ENCODE measurements at places on chromosomes 4 and X. TPM values are rescaled to one million over a fixed set of nuclear protein-coding genes. Genes with fewer than 3 reads are reported as not detected.

Gene SPANXN3
- not detected for total RNA-seq

Gene SLC4A4
- 0.97 TPM for total RNA-seq

Gene JCHAIN
- not detected for total RNA-seq

Gene RHOXF2B
- total RNA-seq, result not detected

Gene BST1
- 15.6 TPM for total RNA-seq

Gene GAGE12J
- total RNA-seq, result not detected

All from A549 treated with dexamethasone at 1 μM for 4 hours (cell line).